ENCODE measurements at places on chromosomes 6 and 20.

GRCh38 chr6:76043690-76044089 is 28.8 kb downstream of the IMPG1 start:
- DNase-seq: no peak

DNA sequence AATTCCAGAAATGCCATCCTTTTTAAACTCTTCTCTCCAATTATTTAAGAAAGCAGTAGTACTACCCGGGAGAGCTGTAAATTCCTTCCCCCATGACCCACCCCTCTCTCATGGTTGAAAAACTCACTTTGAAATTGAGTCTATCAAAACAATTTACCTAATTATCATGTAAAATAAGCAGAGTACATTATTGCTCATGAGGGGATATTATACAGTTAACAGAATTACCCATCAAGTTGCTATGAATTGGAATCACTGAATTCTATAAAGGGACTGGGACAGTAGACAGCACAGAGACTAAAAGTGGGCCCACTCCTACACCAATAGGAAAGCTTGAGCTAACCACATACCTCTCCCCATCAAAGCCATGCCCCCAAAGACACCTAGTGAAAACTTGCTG is 16.3 kb downstream of the JAG1 start:
- DNase-seq: no peak

GRCh38 chr6:144321839-144322591 is 36.9 kb downstream of the UTRN start:
- no peak for DNase-seq

GRCh38 chr6:76703285-76703684 is 630.8 kb upstream of the IMPG1 start:
- no peak for DNase-seq

- DNase-seq: no peak
Observed at GRCh38 chr6:2976571-2977085, 5.3 kb upstream of the SERPINB6 start.

GRCh38 chr20:10419550-10420133 is 14.4 kb downstream of the MKKS start:
- no peak for DNase-seq

DNA sequence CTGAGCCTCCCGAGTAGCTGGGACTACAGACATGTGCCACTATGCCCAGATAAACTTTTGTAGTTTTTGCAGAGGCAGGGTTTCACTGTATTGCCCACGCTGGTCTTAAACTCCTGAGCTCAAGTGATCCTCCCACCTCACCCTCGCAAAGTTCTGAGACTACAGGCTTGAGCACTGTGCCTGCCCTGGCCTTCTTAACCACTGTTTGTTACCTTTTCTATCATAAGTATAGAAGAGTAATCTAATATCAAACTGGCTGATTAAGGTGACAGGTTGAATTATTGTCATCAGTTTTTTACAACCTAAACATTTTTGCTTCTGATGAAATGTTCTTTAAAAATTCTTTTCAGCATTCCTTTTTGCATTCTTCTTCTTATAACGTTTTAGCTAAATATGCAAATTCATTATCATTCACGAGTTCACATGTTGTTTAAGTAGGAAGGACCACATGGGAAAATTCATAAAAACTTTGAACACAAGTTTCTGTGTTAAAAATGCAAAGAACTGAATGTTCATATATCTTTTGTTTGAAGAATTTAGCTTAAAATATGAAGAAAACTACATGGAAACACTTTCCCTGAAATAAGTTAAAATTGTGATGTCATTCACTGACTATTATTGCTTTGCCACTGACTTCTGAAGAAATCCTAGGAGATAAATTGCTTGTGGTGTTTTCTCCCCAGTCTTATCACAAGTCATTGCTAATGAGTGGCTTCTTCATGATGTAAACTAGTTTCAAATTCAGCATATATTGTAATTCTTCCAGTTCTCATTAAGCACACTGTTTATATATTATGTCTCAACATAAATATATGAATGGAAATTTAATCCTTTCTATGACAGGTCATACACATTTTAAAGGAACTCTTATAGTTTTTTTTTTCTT is 106.7 kb downstream of the ADGRB3 start:
- DNase-seq: no peak

- DNase-seq: no peak
Observed at GRCh38 chr20:31785089-31785488, 34.1 kb upstream of the MYLK2 start.

GRCh38 chr6:149031859-149032598 is 285.2 kb downstream of the UST start:
- DNase-seq: no peak

DNA sequence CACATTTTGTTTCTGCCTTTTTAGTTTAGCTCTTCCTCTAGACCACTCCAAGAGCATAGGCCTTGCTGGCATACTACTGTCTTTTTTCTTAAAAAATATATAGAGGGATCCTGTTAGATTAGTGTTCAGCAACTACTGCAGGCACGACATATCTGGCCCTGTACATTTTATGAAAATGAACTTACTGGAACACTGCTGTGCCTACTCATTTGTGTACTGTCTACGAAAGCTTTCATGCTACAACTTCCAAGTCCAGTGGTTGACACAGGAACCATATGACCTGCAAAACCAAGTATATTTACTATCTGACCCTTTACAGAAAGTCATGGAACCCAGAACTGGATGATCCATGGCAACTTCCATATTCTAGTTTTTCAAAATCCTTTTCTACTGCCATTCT is 66.6 kb upstream of the SPTLC3 start:
- no peak for DNase-seq

DNA sequence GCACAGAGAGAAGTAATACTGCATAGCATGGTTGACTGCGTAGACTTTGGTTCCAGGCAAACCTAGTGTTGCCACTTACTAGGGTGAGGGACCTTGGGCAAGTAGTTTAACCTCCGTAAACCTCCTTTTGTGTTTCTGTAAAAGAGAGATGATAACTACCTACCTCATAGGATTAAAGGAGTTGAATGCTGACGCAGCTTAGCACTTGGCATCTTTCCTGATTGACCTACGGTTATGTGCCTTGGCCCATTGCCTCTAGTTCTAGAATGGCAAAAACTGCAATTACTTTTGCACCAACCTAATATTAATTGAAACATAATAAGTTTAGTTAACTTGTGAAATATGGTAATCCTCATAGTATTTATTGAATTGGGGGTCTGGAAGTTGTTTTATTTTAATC is 19.1 kb downstream of the GHRH start:
- DNase-seq: no peak

DNA sequence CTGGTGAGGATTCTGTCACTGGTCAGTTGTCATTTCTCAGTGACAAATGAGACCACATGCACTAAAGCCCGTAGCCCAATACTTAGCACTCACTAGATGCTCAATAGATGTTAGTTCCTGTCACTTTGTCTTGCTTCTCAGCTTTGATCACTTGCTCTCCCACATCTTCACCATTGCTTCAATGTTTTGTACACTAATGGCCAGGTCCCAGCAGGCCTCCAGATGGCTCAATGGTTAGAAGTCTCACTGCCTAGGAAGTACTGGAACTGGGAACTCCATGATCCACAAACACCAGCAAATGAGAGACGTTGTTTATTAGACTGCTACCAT is 502.8 kb upstream of the JARID2 start:
- no peak for DNase-seq

DNA sequence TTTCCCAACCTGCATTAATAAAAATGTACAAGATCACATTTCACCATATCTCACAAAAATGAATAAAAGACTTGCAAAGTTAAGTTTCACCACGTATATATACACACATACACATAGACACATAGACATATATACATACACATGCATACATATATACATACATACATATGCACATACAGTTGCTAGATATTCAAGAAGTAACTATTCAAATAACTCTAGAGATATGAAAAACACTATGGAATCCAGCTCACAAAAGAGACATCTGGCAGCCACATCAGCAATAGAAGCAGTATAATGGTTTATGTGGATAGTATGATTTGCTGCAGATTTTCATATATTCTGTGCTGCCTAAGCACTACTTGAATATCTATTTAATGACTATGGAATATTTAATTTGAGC is 28.1 kb downstream of the PAK5 start:
- DNase-seq: no peak

- no peak for DNase-seq
Observed at GRCh38 chr6:2165286-2165685, 80.1 kb downstream of the GMDS start.

DNA sequence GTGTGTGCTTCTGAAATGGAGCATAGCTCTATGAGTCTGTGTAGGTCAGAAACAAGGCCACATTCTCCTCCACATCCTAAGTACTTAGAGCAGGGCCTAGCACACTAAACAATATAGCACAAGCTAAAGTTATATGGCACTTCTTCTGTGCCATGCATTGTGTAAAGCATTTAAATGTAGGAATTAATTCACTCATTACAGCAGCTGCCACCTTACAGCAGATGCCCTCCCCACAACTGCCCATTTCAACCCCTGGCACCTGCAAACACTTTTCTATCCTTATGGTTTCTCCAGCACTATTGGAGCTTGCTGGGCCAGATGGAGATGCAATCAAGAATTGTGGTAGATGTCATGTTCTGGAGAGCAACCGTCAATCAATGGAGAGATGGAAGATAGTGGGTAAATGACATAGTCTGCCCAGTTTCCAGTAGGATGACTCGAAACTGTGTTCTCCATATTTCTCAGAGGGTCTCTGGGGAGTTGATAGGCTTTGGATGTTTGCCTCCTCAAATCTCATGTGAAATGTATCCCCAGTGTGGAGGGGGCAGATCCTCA is 373.7 kb downstream of the DOK5 start:
- DNase-seq: no peak

- no peak for DNase-seq
Observed at GRCh38 chr20:25294459-25295385, 46.8 kb downstream of the PYGB start.

- DNase-seq: no peak
Observed at GRCh38 chr6:79064635-79065034, 13.4 kb downstream of the PHIP start.

DNA sequence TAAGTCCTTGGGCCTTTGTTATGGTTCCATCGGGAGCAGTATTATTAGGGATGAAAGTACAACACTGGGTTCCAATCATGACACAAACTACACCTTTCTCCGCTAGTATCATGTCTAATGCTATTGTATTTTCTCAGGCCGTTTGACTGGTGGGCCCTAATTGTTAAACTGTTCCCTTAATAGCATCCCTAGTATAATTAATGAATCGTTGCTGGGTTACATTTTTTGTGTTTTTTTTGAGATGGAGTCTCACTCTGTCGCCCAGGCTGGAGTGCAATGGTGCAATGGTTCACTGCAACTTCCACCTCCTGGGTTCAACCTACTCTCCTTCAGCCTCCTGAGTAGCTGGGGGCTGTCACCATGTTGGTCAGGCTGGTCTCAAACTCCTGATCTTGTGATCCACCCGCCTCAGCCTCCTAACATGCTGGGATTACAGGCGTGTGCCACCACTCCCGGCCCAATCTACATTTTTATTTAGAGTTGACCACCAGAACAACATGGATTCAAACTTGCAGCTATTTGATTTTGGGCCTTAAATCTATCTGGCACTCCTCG is 4.1 kb upstream of the ZNFX1 start:
- no peak for DNase-seq

- no peak for DNase-seq
Observed at GRCh38 chr6:32830936-32831335, 7.6 kb downstream of the TAP2 start.

- no peak for DNase-seq
Observed at GRCh38 chr20:59912609-59913008, 20.8 kb downstream of the SYCP2 start.

GRCh38 chr6:36246506-36247268 is 23.2 kb upstream of the PNPLA1 start:
- DNase-seq: no peak

- no peak for DNase-seq
Observed at GRCh38 chr20:13953227-13953626, 37.2 kb downstream of the SEL1L2 start.

DNA sequence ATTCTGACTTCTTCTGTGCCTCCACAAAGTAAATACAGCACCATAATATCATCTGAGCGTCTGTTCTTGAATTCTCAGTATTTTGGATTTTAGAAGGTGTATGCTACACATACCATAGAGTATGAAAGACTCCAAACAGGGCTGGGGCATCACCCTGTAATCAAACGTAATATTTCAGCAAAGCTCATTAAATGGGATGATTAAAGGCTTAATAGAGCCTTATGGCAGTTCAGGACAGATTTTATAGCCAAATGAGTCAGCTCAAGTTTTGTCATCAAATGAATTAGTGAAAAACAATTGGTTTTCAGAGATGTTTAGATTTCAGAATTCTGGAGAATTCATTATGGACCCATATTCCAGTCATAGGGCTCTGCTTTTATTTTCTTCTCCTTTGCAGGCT is 68.9 kb downstream of the TULP4 start:
- DNase-seq: no peak

DNA sequence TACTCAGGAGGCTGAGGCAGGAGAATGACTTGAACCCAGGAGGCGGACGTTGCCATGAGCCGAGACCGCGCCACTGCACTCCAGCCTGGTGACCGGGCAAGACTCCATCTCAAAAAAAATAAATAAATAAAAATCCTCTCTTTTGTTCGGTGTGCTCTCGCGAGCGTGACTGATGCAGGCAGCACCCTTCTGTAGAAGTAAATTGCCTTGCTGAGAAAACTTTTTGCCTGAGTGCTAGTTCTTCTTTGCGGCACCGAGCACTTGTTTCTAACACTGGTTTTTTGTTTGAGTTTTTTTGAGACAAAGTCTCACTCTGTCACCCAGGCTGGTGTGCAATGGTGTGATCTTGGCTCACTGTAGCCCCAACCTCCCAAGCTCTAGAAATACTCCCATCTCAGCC is 30.5 kb downstream of the PLN start:
- no peak for DNase-seq

DNA sequence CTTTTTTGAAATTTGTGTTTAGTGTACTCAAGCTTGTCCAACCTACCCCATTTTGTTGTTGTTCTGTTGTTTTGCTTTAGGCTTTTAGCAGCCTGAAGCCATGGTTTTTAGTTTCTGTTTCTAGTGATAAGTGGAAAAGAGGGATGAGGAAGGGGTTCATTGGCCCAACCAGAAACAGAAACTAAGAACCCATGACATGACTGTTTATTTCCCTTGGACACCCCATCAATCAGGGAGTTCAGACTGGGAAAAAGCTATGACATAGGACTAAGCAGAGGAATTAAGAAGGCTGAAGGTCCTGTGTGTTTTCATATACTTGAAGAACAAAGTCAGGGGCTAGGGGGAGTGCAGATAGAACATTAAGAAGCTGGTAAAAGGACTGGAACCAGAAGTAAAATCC is 194.5 kb upstream of the THEMIS start:
- no peak for DNase-seq

DNA sequence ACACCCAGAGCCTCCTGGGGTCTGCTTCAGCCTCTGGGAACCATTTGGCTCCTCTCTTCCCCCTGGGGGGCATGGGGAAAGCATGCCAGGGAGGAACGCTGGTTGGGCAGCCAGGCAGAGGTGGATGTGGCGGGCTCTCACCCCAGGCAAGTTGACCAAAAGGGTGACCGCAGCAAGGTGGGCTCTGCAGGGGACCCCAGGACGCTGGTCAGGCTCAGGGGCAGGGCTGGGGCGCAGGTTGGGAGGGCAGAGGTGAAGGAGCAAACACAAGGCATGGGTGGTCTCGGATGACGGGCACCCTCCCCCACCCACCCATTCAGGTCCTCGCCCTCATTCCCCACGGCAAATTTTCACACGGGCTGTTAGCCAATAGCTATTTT is 30.2 kb upstream of the MRGBP start:
- no peak for DNase-seq

- DNase-seq: no peak
Observed at GRCh38 chr6:107805504-107805903, 18.6 kb downstream of the SCML4 start.

Measured in NCI-H2081 treated with DMSO at 0.1 percent for 48 hours (cell line).